ENCODE measurements at places on chromosomes 1 and 21.

- no peak for DNase-seq
Observed at GRCh38 chr1:43448955-43449707, 4.6 kb downstream of the HYI start.

DNA sequence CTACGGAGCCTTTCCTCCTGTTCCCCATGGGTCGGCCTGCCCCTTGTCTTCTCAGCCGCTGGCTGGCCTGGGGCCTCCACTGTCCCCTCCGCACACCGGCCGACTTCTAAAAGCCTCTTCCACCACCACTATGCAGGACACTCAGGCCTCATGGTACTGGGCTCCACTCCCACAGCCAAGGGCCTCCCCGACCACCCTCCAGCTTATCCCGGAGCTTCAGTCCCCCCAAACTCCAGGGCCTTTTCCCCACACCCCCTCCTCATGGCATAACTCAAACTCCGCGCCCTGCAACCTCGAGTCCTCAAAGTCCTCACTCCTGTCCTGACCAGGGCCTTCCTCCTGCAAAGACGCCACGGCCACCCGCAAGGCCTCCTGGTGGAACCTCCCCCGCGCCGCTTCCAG, 2.0 kb downstream of the LRRC41 start:
- no peak for DNase-seq

- DNase-seq = no peak
Observed at GRCh38 chr1:10495952-10496351, 21.2 kb downstream of the PEX14 start.

DNA sequence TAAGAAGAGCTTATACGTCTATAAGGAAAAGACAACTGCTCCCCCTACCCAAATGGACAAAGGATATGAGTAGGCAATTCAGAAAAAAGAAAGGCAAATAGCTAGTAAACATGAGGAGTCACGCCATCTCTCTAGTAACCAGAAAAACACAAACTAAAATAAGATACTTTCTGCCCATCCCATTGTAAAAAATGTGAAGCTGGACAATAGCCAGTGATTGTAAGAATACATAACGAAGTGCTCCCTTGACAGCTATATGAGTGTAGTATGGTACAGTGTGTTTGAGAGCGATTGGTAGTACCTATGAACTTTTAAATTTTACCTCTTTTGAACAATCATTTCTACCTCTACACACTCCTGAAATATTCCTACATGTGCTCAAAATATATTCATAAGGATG, 7.5 kb upstream of the GJA8 start:
- no peak for DNase-seq

DNA sequence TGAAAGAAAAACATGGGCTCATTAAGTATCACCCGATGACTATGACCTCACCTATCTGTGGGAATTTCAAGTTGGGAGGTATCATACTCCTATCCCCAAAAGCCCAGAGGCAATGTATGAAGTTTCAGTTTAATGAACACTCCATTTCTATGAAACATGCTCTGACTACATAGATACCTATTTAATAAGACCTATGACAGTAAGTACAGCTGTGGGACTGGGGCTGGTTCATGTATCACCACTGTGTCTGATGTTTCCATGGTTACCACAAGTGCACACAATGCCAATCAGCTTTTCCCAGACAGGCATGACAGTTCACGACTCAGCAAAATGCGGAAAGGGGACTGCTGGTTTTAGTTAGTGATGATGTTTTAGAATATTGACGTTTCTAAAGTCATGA, 167.7 kb downstream of the SIPA1L2 start:
- DNase-seq = no peak

- DNase-seq = no peak
Observed at GRCh38 chr21:17495680-17496079, 17.2 kb upstream of the CXADR start.

GRCh38 chr1:1259951-1260600, 13.6 kb upstream of the C1QTNF12 start:
- DNase-seq = no peak

- DNase-seq = no peak
Observed at GRCh38 chr1:206555473-206555935, 48.2 kb downstream of the RASSF5 start.

DNA sequence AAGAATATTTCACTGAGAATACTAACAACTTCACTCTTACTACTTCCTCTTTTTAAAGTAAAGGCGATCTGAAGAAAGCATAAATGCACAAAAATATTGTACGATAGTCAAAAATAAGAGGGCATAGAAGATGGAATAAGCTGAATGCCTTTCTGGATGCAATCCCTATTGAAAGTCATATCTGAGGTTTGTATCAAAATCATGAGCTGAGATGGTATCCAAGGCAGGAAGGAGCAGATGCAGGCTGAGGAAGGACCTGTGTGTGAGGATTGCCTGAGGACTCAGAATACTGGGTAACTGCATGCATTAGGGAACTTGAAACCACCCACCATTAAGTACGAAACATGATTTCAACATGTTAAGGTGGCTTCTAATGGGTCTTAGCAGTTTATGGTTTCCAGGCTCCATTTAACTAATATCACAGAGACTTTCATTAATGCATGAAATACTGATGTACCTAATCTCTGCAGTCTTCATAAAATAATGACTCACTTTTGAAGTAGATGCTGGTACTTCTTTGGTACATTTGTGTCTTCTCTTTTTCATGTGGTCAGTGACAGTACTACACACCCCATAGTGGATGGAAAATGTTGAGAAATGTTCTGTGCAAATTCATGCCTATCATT, 29.6 kb upstream of the RGS1 start:
- no peak for DNase-seq

- no peak for DNase-seq
Observed at GRCh38 chr21:14757533-14758327, 211.6 kb upstream of the SAMSN1 start.

GRCh38 chr1:47676311-47677054, 238.6 kb downstream of the FOXD2 start:
- DNase-seq = no peak

- no peak for DNase-seq
Observed at GRCh38 chr1:183303901-183304300, 114.3 kb downstream of the NMNAT2 start.

DNA sequence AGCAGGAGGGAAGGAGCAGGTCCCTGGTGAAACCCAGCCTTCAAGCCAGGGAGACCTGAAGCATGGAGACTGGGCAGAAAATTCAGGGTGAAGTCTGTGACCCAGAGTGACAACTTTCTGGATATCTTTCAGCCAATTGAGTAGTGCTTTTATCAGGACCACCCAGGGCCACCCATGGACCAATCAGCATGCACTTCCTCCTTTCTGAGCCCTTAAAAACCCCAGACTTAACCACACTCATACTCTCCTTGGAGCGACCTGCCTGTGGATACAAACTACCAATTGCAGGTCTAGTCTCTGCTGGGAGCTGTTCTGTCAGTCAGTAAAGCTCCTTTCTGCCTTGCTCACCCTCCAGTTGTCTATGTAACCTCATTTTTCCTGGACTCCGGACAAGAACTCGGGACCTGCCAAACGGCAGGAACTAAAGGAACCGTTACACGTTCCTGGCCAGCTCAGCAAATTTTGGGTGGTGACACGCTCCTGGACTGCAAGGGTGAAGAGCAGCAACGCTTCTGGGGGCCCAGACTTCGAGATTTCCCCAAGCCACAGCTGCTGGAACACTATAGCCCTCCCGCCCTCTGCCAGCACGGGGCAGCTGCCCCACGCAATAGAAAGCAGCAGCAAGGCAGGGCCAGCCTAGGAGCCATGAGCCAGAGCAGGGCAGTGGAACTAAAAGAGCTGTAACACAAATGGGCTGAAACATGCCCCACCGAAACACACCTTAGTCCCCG, 1183.4 kb downstream of the AMY1C start:
- DNase-seq = no peak

GRCh38 chr1:224929335-224930237, at the start of gene DNAH14:
DNAH14 (plus strand) TSS chr1:224929675; CDS start chr1:224952703, 23,028 bp downstream.
- DNase-seq = peak; percentile 2

GRCh38 chr21:44263221-44263760, 1.6 kb upstream of the DNMT3L start:
- DNase-seq = no peak

DNA sequence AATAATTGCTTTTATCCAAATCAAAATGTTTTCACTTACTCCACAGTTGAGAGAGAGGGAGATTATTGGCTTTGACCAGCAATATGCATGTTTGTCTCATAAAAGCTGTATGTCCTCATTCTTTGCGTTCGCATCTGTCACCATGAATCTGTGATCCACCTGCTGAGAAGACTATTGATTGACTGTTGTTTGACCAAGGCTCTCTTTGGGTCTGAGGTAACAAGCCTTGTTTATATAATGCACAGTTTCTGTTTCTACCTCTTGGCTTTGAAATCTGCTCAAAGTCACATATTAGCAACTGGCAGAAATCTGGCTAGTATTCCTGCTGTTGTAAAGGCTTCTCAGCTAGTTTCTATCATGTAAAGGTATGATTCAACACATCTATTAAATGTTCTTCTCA, 157.0 kb downstream of the LYPLAL1 start:
- no peak for DNase-seq

Measured in stimulated activated CD4-positive, alpha-beta T cell treated with anti-CD3 and anti-CD28 coated beads, Interleukin-1b, Interleukin-23, amount 100 ng/mL, for 4 hours (primary cell).